ENCODE measurements at places on chromosomes 2 and 18. TPM values are rescaled to one million over a fixed set of nuclear protein-coding genes. Genes with fewer than 3 reads are reported as not detected.

The ALK gene
- 0.16 TPM for total RNA-seq

The RGPD5 gene
- 18.8 TPM for total RNA-seq

The VSNL1 gene
- 0.47 TPM for total RNA-seq

The RAB6D gene
- under 0.01 TPM for total RNA-seq

The CNGA3 gene
- total RNA-seq: 0.16 TPM

The TRABD2A gene
- total RNA-seq: 6.8 TPM

The TMEM200C gene
- total RNA-seq: 0.43 TPM

The PPP4R3B gene
- 26.0 TPM for total RNA-seq

The FBLN7 gene
- 0.47 TPM for total RNA-seq

All from bronchial smooth muscle cell (primary cell).